PC-9 (cell line): ENCODE measurements at places on chromosomes 5 and 9. TPM values are rescaled to one million over a fixed set of nuclear protein-coding genes. Genes with fewer than 3 reads are reported as not detected.

The CCNO gene
- 4.7 and 7.1 TPM in 2 replicates for total RNA-seq

GRCh38 chr5:102754767-102755431, at the start of gene PAM:
Gene PAM, plus strand, starts transcription at chr5:102755305. Its CDS starts 110,891 bp downstream, at chr5:102866196.
- H3K27ac ChIP-seq = peak within 1 kb of the TSS; percentile 77
- peaks cover 15% of the 10 kb centered on the region; the same call in 1 of the 2 replicates for H3K4me1 ChIP-seq
- H3K4me3 ChIP-seq = peak within 1 kb of the TSS; percentile 86
- H3K27me3 ChIP-seq = no peaks in the 10 kb centered on the region
- H3K36me3 ChIP-seq = no peaks in the 10 kb centered on the region

DNA sequence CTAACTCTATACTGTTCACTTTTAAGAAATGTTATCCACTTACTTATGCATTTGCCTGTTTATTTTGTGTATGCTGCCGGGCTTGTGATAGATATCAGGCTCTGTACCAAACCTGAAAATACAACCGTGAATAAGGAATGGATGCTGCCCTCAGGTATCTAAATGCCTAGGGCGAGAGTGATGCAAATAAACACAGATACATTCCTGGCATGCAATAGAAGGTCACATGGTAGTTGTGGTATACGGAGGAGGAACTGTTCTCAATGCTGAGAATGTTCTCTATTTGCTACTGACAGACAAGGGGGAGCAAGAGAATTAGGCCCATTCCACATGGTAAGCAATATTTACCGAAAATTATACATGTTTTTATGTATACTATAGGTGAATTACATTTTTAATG, 227.8 kb downstream of the ICE1 start:
- no peaks in the 10 kb centered on the region for H3K36me3 ChIP-seq
- DNase-seq = no peak
- peaks cover 73% of the 10 kb centered on the region for H3K27me3 ChIP-seq
- no peak overlapping the region for H3K4me3 ChIP-seq
- no peaks in the 10 kb centered on the region for H3K4me1 ChIP-seq

GRCh38 chr5:149839761-149840160, 104.8 kb downstream of the PDE6A start:
- no peak overlapping the region for H3K27ac ChIP-seq
- no peak for DNase-seq

The SMIM33 gene
- not detected in 2 replicates for total RNA-seq

DNA sequence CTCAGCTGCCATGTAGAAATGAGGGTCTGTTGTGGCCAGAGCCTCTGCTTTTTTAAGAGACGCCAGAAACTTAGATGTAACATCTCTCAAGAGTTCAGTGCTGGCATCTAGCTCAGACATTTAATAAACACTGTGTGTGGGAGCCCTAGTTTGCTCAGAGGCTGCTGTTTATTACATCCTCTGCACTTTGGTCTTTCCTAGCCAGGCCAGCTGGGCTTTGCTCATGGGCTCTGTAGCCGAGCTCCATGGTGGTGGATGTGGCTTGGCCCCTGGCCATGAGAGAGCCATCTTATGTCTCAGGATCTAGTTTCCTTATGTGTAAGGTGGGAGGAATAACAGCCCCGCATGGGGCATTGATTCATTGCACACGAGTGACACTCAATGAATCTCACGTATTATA, 30.0 kb downstream of the ARHGEF37 start:
- H3K4me1 ChIP-seq = peaks cover 51% of the 10 kb centered on the region
- no peak overlapping the region for H3K4me3 ChIP-seq
- no peaks in the 10 kb centered on the region for H3K27me3 ChIP-seq

DNA sequence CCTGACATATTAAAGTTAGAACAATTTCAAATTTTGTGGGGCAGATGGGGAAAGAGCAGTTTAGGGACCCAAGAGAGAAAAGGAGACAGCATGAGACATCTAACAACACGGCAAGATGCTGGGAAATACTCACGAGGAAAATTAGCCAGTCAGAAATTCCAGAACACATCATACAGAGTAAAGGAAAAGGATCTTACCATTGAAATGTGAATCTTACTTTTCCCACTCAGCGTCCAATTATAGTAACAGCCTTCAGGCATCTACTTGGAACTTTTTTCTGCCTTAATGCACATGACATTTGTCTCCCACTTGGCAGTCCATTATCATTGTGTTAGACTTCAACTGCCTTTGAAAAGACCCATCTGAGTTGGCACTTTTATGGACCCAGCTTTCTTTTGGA, 189.7 kb upstream of the SLC27A6 start:
- H3K4me3 ChIP-seq = no peak overlapping the region
- DNase-seq = no peak
- H3K27me3 ChIP-seq = no peaks in the 10 kb centered on the region
- H3K27ac ChIP-seq = no peak overlapping the region
- no peaks in the 10 kb centered on the region for H3K4me1 ChIP-seq

The LRRC19 gene
- total RNA-seq = not detected in 2 replicates

DNA sequence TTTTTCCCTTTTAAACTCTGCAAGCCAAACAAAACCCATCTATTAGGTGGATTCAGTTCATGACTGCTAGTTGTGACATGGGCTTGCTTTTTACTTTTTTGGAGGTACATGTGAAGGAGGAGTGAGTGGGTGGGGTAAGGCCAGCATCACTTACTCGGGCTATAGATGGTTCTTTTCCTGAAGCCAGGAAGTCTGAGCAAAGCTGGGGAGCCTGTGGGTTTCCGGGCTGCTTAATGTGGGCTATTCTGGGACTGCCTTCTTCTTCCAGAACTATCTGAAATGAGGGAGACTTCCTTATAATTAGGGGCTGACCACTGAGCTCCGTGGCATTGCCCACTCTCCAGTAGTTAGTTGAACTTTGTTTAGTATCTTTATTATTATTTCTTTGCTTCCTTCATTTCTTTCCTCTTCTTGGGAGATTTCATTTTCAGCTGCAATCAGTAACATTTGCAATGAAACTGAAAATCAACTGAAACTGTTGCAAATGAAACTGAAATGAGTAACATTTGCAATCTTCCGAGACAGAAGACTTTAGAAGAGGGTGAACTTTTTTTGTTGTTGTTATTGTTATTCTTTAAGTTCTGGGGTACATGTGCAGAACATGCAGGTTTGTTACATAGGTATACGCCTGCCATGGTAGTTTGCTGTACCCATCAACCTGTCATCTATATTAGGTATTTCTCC, 204.9 kb downstream of the LRRC70 start:
- no peak overlapping the region for H3K4me3 ChIP-seq
- H3K4me1 ChIP-seq = no peaks in the 10 kb centered on the region
- H3K27me3 ChIP-seq = peaks cover 2% of the 10 kb centered on the region; the same call in 1 of the 2 replicates
- H3K27ac ChIP-seq = no peak overlapping the region
- no peak for DNase-seq

The SPRY4 gene
- total RNA-seq = 6.9 and 11.0 TPM in 2 replicates

The GPR150 gene
- 0.17 TPM in 1 of 2 replicates, not detected in the other for total RNA-seq

- no peaks in the 10 kb centered on the region for H3K36me3 ChIP-seq
- no peak overlapping the region for H3K27ac ChIP-seq
- no peak overlapping the region for H3K4me3 ChIP-seq
- DNase-seq = no peak
- H3K27me3 ChIP-seq = no peaks in the 10 kb centered on the region
These were observed 252.9 kb downstream of the CWC27 start for GRCh38 chr5:65021527-65022226.

DNA sequence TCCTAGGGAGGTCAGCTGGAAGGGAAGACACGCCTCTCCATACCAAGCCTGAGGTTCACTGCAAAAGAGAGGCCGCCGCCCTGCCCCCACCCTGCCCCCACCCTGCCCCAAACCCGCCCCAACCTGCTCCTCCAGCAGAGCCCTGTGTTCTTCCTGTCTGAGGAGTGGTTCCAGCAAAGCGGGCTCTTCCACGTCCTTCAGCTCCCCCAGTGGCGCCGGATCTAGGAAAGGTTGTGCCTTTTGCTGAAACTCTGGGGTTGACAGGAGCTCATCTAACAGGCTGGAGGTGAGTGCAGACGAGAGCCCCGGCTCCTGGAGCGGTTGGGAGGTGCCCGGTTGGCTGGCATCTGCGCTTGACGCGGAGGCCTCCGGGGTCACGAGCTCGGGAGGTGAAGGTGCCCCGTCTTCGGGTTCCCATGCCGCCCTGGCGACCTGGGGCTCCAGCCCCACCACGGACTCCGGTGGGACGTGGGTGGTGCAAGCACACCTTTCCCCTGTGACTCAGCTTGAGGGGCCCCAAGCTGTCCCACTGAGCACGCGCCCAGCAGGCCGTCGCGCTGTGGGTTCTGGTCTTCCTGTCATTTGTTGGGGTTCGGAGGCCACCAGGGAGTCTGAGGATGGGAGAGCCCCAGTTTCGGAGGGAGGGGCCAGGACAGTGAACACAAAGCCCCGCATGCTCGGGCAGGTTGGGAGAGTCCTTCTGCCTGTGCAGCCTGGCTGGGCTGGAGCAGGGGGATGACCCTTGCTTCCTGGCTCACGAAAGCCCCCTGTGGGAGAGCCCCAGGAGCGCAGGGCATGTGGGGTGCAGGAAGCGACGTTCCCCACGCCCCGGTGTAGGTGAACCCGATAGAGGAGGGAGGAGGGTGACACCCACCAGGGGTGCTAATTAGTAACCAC, 1467.1 kb downstream of the FOXD4L5 start:
- DNase-seq = peak; percentile 44
- no peaks in the 10 kb centered on the region for H3K27me3 ChIP-seq
- no peak overlapping the region for H3K27ac ChIP-seq
- H3K4me1 ChIP-seq = no peaks in the 10 kb centered on the region
- no peaks in the 10 kb centered on the region for H3K36me3 ChIP-seq

- H3K4me1 ChIP-seq = no peaks in the 10 kb centered on the region
- H3K27ac ChIP-seq = no peak overlapping the region
- H3K36me3 ChIP-seq = no peaks in the 10 kb centered on the region
- no peak for DNase-seq
- no peak overlapping the region for H3K4me3 ChIP-seq
These were observed 436.6 kb downstream of the DTWD2 start for GRCh38 chr5:118551716-118552115.

DNA sequence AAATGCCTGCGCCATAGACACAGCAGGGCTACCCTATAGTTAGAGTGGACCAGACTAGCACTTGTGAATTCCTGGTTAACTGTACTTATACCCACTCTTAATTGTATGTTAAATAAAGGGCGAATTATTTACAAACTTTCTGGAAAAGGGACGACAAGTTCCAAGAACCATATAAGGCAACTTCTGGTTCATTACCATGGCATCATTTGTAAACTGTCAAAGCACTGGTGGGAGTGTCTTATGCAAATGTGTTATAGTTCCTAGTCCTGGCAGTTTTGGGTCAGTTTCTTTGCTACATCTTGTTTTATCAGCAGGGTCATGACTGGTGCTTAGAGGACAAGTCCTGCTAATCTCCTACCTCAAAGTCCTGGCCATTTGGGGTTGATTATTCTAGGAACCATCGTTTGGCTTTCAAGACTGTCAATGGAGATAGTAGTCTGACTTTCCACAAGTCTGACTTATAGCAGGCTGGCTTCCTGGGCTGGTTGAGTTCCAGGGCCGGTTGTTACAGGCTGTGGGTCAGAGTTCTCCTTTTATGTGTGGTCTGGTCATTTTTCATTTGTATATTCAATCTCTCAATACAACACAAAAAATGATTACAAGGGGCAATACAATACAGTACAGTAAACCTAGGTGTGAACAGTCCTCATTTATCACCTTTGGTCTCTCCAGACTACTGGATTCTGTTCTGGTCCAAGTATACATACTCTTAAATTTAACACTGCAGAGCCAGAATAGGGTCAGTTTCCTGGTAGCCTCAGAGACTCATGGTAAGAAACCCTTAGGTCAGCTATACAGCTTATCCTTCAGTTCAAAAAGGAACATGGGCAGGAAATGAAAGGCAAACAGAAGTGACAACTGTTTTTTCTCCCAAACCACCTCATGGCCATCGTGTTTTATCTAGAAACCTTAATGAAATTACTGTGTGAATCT, 8.3 kb upstream of the CFAP95 start:
- H3K36me3 ChIP-seq = no peaks in the 10 kb centered on the region
- H3K27me3 ChIP-seq = no peaks in the 10 kb centered on the region
- no peak for DNase-seq
- H3K4me3 ChIP-seq = no peak overlapping the region
- H3K4me1 ChIP-seq = no peaks in the 10 kb centered on the region
- no peak overlapping the region for H3K27ac ChIP-seq

- H3K36me3 ChIP-seq = peaks cover 5% of the 10 kb centered on the region
- H3K27ac ChIP-seq = no peak within 1 kb of the TSS
- H3K27me3 ChIP-seq = no peaks in the 10 kb centered on the region
- H3K4me1 ChIP-seq = peaks cover 14% of the 10 kb centered on the region; the same call in 1 of the 2 replicates
- H3K4me3 ChIP-seq = peak within 1 kb of the TSS; percentile 86
These were observed at the start of gene PCYOX1L for GRCh38 chr5:149357370-149358293. Gene PCYOX1L, plus strand, starts transcription at chr5:149358046. Its CDS starts 23 bp downstream, at chr5:149358069.

GRCh38 chr9:105656131-105656921, 5.9 kb upstream of the TAL2 start:
- no peaks in the 10 kb centered on the region for H3K4me1 ChIP-seq
- H3K36me3 ChIP-seq = no peaks in the 10 kb centered on the region
- no peak overlapping the region for H3K4me3 ChIP-seq
- DNase-seq = no peak

DNA sequence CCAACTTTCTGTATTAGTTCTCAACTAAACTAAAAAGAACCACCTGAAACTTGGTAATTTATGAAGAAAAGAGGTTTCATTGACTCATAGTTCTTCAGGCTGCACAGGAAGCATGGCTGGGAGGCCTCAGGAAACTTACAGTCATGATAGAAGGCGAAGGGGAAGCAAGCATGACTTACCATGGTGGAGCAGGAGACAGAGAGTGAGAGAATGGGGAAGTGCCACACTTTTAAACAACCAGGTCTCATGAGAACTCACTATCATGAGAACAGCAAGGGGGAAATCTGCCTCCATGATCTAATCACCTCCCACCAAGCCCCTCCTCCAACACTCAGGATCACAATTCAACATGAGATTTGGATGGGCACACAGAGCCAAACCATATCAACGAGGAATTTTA, 123.5 kb downstream of the DEPDC1B start:
- H3K4me1 ChIP-seq = no peaks in the 10 kb centered on the region
- H3K36me3 ChIP-seq = no peaks in the 10 kb centered on the region
- no peak overlapping the region for H3K27ac ChIP-seq
- no peak for DNase-seq
